ENCODE measurements at places on chromosomes 7 and 10.
A peak's percentile ranks its signal among the peaks of the same experiment; 100 is the strongest.

DNA sequence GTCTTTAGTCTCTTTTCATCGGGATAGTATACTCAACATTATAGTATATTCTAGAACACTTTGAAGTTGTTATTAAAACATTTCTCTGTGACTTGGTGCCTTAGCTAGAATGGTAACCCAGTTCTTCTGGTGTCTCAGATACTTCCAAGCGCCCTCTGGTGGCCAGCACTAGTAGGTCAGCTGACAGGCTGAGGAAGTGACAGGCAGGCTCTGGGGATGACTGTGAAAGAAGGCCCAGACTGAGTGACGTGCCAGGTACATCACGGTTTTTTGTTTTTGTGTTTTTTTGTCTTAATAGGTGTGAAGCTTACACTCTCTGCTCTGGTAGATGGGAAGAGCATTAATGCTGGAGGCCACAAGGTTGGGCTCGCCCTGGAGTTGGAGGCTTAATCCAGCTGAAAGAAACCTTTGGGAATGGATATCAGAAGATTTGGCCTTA lies 5.1 kb downstream of the COMTD1 start:
- DNase-seq = peak; percentile 71

DNA sequence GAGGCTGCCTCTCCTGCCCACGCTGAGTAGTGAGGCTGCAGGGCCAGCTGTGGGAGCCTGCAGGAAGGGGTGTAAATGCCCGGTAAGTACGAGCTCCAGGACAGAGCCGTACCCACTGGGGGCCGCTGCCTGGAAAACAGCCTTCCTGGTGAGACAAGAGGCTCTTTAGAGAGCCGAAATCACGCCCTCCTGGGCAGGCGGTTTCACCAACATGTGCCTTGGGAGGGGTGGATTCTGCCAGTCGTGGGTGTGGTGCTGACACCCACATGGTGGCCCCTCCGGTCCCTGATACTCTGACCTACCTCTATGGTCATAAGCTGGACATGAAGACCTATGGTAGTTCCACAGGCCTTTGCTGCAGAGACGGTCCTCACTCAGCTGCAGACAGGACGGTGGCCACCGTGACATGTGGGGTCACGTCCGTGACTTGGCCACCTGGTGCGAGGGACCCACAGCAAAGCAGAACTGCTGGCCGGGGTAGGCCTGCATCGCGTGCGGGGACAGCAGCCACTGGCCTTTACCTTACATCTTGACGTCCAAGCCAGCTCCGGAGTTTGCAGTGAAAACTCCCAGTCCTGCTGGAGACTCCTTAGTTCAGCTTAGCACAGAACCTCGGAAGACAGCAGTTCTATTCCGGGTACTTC lies 46.9 kb downstream of the PITRM1 start:
- DNase-seq = no peak

DNA sequence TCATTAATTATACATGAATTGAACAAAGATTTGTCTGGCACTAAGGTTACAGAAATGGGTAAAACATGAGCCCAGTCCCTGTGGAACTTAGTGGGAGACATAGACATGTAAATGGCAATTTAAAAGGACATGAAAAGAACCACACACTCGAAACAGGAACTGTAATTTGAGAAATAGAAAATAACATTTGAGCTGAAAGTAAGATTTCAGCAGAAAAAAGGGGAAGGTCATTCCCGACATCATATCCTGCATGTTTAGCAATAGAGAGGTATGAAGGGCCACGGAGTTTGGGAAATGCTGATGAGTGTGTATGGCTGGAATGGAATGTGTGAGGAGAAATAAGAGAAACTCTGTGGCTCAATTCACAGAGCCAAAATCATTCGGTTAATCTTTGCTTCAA lies 175.4 kb upstream of the AHR start:
- DNase-seq = no peak

- no peak for DNase-seq
These were observed 273.7 kb upstream of the KLF14 start for GRCh38 chr7:131007439-131008330.

- DNase-seq = no peak
These were observed 583.5 kb downstream of the PARD3 start for GRCh38 chr10:34231441-34232180.

GRCh38 chr7:40199076-40199802 lies 64.4 kb downstream of the SUGCT start:
- DNase-seq = no peak

DNA sequence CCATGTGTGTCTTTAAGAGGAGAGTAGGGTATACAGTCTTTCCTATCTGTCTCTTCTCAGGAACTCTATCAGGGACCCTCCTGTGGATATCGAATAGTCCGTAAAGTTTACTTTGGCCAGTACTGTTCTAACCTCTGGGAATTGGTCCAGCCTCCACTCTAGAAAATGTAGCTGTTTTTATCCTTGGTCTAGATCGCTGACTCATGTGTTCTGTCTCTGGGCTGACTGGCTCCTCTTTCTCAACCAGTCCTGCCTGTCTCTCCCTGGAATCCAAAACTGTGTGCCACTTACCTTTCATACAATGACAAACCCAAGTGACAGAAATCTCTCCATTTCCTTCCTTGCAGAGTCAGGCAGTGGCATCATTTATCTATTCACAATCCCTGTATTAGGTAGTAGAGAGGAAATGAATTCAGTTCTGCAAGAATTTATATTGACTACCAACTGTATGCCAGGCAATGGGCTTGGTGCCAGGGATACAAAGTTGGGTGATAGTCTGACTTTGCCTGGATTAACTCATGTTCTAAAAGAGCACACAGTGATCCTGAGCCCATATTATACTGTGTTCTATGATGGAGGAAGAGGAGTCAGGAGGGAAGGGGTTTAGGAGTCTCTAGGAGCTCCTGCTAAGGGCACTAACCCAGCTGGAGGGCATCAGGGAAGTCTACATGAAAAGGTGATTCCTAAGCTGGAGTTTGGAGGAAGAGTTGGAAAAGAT lies 232.7 kb downstream of the LRMDA start:
- no peak for DNase-seq

GRCh38 chr7:123916240-123916724 lies 8.8 kb upstream of the SPAM1 start:
- no peak for DNase-seq

DNA sequence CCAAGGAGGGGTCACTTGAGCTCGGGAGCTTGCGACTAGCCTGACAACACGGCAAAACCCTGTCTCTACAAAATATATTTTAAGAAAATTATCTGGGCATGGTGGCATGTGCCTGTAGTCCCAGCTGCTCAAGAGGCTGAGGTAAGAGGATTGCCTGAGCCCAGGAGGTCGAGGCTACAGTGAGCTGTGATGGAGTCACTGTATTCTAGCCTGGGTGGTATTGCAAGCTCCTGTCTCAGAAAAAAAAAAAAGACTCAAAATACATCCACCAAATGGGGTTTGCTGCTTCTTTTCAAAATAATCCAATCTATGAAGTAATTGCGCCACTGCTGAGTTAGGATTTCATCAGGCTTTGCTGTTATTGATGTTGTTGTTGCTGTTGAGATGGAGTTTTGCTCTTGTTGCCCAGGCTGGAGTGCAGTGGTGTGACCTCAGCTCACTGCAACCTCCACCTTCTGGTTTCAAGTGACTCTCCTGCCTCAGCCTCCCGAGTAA lies 11.1 kb upstream of the VIM start:
- no peak for DNase-seq

- no peak for DNase-seq
These were observed 703.5 kb downstream of the GATA3 start for GRCh38 chr10:8758029-8758428.

DNA sequence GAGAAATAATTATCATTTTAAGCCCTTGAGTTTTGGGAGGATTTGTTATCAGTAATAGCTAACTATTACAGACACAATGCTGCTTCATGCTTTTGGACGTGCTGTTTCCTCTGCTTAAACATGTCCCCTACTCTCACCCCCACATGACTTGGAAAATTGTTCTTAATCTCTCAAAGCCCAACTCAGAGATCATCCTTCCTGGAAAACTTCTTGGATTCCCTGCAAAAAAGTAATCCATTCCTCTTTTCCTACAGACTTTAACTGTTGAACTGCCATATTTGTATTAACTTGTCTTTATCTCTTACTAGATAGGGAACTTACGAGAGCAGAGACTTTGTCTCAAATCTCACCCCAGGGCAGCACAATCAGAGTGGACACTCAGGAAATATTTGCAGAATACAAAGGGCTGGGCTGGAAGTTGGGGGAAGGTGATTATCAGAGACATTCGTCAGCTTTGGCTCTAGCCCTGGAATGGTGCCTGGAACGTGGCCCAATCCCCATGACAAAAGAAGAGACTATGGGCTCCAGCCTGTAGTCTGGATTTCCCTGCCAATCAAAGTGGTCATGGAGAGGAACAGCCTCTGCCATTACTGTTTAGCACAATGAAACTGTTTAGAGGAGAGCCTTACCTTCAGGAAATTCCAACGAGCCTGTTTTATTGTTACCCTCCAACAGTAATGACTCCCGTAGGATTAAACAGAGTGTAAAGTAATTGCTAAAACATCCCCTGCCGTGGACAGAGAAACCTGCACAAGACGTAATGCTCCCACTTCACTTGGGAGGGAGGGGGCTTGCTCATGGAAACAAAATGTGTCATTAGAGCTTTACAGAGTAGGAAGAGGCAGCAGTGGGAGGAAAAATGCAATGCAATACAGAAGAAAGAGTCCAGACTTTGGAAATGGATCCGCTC lies 140.4 kb upstream of the AUTS2 start:
- DNase-seq = no peak

GRCh38 chr7:143516981-143517380 lies 39.3 kb downstream of the TAS2R41 start:
- DNase-seq = no peak

GRCh38 chr10:75852851-75853484 lies 421.5 kb downstream of the LRMDA start:
- DNase-seq = no peak
